Transverse colon (tissue), 4 donors: ENCODE measurements at places on chromosomes 1 and 21. TPM values are rescaled to one million over a fixed set of nuclear protein-coding genes. Genes with fewer than 3 reads are reported as not detected.

Gene SLFNL1
- 0.55 TPM for total RNA-seq

Gene MIER1
- total RNA-seq = 32.6 TPM

Gene RAB42
- total RNA-seq = 5.3 TPM

Gene TRABD2B
- 0.48 TPM for total RNA-seq

Gene SMIM1
- not detected for total RNA-seq

Gene LAX1
- not detected for total RNA-seq

Gene B3GALT5
- total RNA-seq = 54.6 TPM

Gene UBL4B
- not detected for total RNA-seq

Gene FMO1
- total RNA-seq = not detected

Gene ADGRB2
- 1.1 TPM for total RNA-seq

Gene NUDC
- total RNA-seq = 34.8 TPM

GRCh38 chr1:15188130-15188524 is 34.6 kb downstream of the TMEM51 start:
- no peaks in the 10 kb centered on the region for H3K36me3 ChIP-seq
- H3K4me3 ChIP-seq = no peak overlapping the region
- H3K27me3 ChIP-seq = no peaks in the 10 kb centered on the region
- peaks cover 20% of the 10 kb centered on the region for H3K4me1 ChIP-seq
- peak overlapping the region; percentile 69 for H3K27ac ChIP-seq

DNA sequence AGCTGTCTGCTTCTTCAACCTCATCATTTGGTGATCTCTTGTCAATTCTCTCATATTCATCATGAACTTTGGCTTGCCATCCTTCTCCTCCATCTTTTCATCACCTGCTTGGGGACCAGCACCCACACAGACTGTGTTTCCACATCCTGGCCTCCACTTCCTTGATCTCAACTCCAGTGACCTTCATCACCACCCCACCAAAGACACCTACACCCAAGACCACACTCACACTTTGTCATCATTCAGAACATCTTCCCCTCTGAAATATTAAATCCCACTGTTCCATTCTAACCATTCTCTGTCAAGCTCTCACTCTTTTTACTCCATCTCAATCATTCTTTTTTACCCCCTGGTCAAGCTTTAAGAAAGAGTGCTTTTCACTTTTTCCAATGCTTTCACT is 115.5 kb upstream of the VAV3 start:
- DNase-seq = no peak
- H3K4me3 ChIP-seq = no peak overlapping the region
- H3K36me3 ChIP-seq = no peaks in the 10 kb centered on the region
- no peaks in the 10 kb centered on the region for H3K27me3 ChIP-seq
- H3K4me1 ChIP-seq = no peaks in the 10 kb centered on the region
- no peak overlapping the region for H3K27ac ChIP-seq

DNA sequence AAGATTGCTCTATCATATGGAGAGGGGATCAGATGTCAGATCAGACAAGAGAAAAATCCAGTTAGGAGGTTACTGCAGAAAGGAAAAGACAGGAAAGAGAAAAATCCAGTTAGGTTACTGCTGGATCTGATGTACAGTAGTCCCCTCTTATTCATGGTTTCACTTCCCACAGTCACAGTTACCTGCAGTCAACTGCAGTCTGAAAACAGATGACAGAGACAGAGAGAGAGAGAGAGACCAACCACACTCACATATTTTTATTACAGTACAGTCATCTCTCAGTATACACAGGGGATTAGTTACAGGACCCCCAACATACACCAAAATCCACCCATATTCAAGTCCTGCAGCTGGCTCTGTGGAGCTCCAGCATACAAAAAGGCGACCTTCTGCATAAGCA is 29.3 kb downstream of the NUP133 start:
- peaks cover 27% of the 10 kb centered on the region for H3K36me3 ChIP-seq
- no peak overlapping the region for H3K27ac ChIP-seq
- H3K4me1 ChIP-seq = no peaks in the 10 kb centered on the region

DNA sequence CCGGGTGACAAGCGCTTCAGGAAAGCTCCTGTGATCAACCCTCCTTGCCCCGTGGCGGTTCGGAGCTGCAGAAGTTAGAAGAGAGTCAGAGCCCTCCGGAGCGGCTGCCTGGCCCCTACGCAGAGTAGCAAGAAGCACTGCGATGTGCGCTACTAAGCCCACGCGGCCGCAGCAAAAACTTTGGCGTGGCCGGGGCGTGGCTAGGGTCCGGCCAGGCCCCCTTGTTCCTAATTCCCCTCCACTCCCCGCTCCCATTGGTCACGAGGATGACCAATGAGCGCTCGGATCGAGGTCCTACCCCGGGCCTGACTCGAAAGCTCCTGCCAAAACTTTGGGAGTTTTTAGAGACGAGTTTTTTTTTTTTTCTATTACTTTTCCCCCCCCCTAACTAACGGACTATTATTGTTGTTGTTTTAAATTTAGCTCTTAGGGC is at the start of gene HLX:
Gene HLX, plus strand, starts transcription at position 368 of the 433 bp plus-strand sequence. CDS start 415 bp downstream, outside the sequence.
- peaks cover 21% of the 10 kb centered on the region for H3K4me1 ChIP-seq
- peaks cover 74% of the 10 kb centered on the region for H3K27me3 ChIP-seq
- peak within 1 kb of the TSS; percentile 99 for H3K27ac ChIP-seq
- peak within 1 kb of the TSS; percentile 67 for H3K4me3 ChIP-seq

- peaks cover 37% of the 10 kb centered on the region for H3K4me1 ChIP-seq
- peak overlapping the region; percentile 83 for H3K4me3 ChIP-seq
- H3K27ac ChIP-seq = no peak overlapping the region
- H3K36me3 ChIP-seq = no peaks in the 10 kb centered on the region
Measured at GRCh38 chr1:228081144-228081543, 1.4 kb upstream of the ARF1 start.

GRCh38 chr1:245791410-245792312 is 636.9 kb downstream of the KIF26B start:
- H3K4me1 ChIP-seq = no peaks in the 10 kb centered on the region
- DNase-seq = no peak
- H3K4me3 ChIP-seq = no peak overlapping the region

GRCh38 chr1:208207388-208208131 is 36.6 kb downstream of the PLXNA2 start:
- H3K4me3 ChIP-seq = no peak overlapping the region
- H3K27ac ChIP-seq = peak overlapping the region; percentile 35
- no peak for DNase-seq
- H3K36me3 ChIP-seq = no peaks in the 10 kb centered on the region

DNA sequence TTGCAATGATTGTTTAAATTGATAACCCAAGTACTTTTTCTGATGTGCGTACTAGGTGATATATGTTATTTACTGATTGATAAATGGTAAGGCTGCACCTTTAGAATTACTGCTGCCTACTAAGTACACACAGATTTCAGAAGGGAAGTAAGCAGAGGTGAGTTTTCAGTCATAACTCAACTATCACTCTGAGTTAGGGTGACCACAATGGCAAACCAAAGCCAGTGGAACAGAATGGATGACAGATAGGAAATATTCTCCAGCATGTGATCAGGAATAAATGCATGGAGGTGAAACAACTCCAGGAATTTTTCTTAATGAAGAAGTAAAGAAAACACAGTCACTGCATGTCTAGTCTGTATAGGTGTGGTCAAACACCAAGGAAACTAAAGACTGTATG is 7.5 kb upstream of the KCNJ15 start:
- H3K27ac ChIP-seq = no peak overlapping the region
- no peaks in the 10 kb centered on the region for H3K36me3 ChIP-seq
- no peak for DNase-seq
- no peaks in the 10 kb centered on the region for H3K27me3 ChIP-seq
- no peak overlapping the region for H3K4me3 ChIP-seq

DNA sequence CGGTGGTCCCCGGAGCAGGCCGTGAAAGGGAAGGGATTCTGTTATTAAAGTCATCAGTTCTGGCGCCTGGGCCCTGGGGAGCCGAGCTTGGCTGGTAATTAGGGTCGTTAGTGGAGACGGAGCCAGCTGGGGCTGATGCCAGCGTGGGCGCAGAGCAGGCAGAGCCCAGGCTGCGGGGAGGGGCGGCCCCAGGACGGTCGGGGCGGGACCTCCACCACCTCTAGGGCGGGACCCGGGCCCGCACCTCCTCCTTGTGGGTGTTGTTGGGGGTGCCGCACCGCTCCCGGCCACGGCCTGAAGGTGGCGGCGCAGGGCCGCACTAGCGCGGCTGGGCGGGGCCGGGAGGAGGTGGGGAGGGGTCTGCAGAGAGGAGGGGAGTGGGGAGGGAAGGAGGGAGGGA is 470.6 kb downstream of the PTPRU start:
- no peak overlapping the region for H3K4me3 ChIP-seq
- no peak overlapping the region for H3K27ac ChIP-seq
- no peak for DNase-seq
- H3K27me3 ChIP-seq = peaks cover 15% of the 10 kb centered on the region

GRCh38 chr1:209397371-209397770 is 186.1 kb upstream of the CAMK1G start:
- H3K4me3 ChIP-seq = no peak overlapping the region
- no peaks in the 10 kb centered on the region for H3K27me3 ChIP-seq
- no peak for DNase-seq
- no peak overlapping the region for H3K27ac ChIP-seq
- H3K36me3 ChIP-seq = no peaks in the 10 kb centered on the region

GRCh38 chr1:15426492-15427279 is 11.6 kb upstream of the CTRC start:
- H3K27ac ChIP-seq = peak overlapping the region; percentile 84
- H3K4me3 ChIP-seq = peak overlapping the region; percentile 3
- no peaks in the 10 kb centered on the region for H3K27me3 ChIP-seq
- peaks cover 72% of the 10 kb centered on the region for H3K4me1 ChIP-seq
- peak; percentile 79 for DNase-seq

- H3K27ac ChIP-seq = no peak overlapping the region
- H3K27me3 ChIP-seq = no peaks in the 10 kb centered on the region
- H3K36me3 ChIP-seq = no peaks in the 10 kb centered on the region
- no peaks in the 10 kb centered on the region for H3K4me1 ChIP-seq
Measured at GRCh38 chr1:157234705-157235273, 96.6 kb upstream of the ETV3 start.

- H3K36me3 ChIP-seq = no peaks in the 10 kb centered on the region
- no peak overlapping the region for H3K4me3 ChIP-seq
- H3K27ac ChIP-seq = no peak overlapping the region
- no peak for DNase-seq
Measured at GRCh38 chr1:97007840-97008604, 286.4 kb downstream of the PTBP2 start.

DNA sequence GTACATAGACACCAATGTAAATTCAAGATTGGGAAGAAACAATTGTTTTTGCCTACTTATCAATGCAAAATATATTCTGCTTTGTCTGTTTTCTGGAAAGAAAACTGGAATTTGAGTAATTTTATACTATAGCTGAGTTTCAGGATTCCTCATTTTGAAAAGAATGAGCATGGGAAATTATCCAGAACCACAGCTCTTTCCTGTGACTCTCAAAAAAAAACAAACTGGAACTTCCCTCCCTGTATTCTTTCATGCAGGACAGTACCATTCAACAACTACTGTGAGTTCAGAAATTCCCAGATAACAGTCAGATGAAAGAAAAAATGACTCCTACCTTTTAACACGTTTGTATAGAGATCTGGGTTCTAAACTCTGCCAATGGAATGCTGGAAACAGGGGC is 372.4 kb downstream of the TGFB2 start:
- H3K4me3 ChIP-seq = no peak overlapping the region
- no peaks in the 10 kb centered on the region for H3K27me3 ChIP-seq
- H3K4me1 ChIP-seq = no peaks in the 10 kb centered on the region
- H3K27ac ChIP-seq = no peak overlapping the region

DNA sequence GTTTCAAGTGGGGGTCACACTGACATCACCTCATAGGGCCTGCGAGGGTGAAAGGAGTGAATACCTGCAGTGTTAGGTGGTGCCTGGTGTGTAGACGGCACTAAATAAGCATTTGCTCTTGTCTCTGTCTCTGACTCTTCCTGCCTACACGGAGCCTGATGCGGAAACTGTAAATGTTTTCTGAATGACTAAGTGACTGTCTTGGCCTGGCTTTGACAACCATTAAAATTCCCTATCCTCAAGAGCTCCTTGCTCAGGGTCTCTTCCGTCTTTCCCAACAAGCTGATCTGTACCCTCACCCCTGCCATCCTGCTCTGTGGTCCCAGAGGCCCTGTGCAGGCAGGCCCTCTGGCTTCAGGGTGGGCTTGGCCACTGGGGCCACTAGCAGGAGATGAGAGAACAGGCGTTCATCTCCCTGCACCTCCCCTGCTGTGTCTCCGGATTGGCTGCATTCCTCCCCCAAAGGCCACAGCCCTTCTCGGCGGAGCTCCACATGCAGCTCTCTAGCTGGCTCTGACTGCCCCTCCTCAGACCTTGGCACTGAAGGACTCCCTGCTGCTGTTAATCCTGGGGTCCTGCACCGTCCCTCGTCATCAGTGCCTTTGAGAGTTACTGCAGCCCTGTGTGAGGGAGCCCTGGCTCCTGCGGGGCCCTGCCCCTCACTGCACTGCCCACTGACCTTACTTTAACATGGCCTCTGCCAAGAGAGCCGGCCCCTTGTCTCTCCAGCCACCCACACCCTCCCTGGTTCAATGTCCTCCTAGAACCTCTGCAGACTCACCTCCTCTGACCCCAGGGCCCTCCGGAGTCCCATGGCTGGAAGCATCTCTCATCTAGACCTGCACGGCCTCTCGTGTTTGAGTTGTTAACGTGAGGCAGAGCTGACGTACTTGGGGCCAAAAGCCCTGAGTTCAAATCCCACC is 211.1 kb downstream of the MATN1 start:
- no peak overlapping the region for H3K4me3 ChIP-seq
- H3K36me3 ChIP-seq = no peaks in the 10 kb centered on the region
- H3K27me3 ChIP-seq = no peaks in the 10 kb centered on the region
- H3K27ac ChIP-seq = no peak overlapping the region
- no peaks in the 10 kb centered on the region for H3K4me1 ChIP-seq
- no peak for DNase-seq

DNA sequence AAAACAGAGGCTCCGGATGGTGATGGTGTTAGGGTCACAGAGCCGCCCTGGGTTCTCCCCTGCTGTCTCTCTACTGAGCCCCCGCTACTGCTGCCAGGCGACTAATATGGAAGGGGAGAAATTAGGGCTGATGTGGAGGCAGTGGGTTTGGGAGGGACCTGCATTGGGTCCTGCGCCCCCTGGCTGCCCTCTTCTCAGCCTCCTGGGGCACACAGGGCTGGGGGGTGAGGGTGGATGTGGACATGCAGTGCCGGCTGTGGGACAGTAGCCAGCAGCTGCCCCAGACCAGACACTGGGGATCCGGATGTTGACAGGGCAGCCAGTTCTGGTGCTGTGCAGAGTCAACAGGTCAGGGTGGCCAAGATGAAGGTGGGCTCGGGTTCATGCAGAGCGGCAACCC is 1.5 kb upstream of the CLCNKB start:
- no peak for DNase-seq
- H3K4me3 ChIP-seq = no peak overlapping the region
- H3K36me3 ChIP-seq = no peaks in the 10 kb centered on the region
- H3K4me1 ChIP-seq = no peaks in the 10 kb centered on the region
- H3K27ac ChIP-seq = no peak overlapping the region
- H3K27me3 ChIP-seq = no peaks in the 10 kb centered on the region

- H3K27ac ChIP-seq = no peak overlapping the region
- H3K36me3 ChIP-seq = no peaks in the 10 kb centered on the region
- no peaks in the 10 kb centered on the region for H3K27me3 ChIP-seq
- peak; percentile 7 for DNase-seq
Measured at GRCh38 chr1:90650401-90650800, 66.7 kb downstream of the BARHL2 start.

GRCh38 chr1:153350321-153350957 is 1.8 kb upstream of the PGLYRP4 start:
- H3K4me1 ChIP-seq = no peaks in the 10 kb centered on the region
- DNase-seq = no peak
- no peak overlapping the region for H3K27ac ChIP-seq
- H3K4me3 ChIP-seq = no peak overlapping the region
- no peaks in the 10 kb centered on the region for H3K36me3 ChIP-seq

- no peak for DNase-seq
- H3K4me1 ChIP-seq = no peaks in the 10 kb centered on the region
- no peaks in the 10 kb centered on the region for H3K27me3 ChIP-seq
- H3K36me3 ChIP-seq = no peaks in the 10 kb centered on the region
- H3K4me3 ChIP-seq = no peak overlapping the region
Measured at GRCh38 chr1:215458562-215458961, 108.5 kb upstream of the KCTD3 start.
